ENCODE measurements at places on chromosomes 1 and 21. TPM values are rescaled to one million over a fixed set of nuclear protein-coding genes. Genes with fewer than 3 reads are reported as not detected.

The SPOCD1 gene
- total RNA-seq = 0.28 TPM

The SASS6 gene
- total RNA-seq = 3.7 TPM

DNA sequence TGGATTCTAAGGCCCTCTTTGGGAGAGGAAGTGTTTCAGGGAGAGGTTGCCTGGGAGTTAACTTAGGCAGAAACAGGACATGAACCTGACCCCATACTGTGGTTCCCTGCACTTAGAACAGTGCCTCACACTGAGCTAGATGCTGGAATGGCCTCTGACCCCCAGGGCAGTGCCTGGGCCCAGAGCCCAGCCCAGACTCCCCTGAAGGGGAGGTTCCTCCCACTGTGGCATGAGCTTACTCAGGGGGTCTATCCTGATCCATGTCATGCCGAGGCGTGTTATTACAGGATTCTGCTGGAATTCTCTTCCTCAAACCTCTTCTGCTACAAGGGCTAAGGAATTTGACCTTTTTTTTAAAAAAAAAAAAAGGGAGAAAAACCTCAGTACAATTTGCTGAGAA is 72.2 kb downstream of the MRPL37 start:
- H3K36me3 ChIP-seq = no peaks in the 10 kb centered on the region
- no peak overlapping the region for H3K4me3 ChIP-seq
- peak overlapping the region; percentile 99 for H3K27ac ChIP-seq
- no peak for DNase-seq

DNA sequence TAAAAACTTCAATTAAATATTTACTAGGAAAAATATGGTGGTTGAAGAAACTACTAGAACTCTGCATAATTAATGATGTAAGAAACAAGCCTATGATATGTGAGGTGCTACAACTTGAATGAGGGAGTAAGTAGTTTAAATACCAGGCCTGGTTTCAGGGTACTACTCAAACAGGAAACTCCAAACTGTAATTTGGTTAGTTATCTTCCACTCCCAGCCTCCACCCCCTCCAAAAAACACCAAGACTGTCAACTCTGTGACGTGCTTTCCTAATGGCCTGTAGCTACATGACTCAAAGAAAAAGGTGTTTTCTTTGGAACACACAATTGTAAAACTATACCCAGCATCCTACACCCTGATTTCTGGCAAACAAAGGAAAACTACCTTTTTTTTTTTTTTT is 55.9 kb upstream of the RCC1 start:
- H3K36me3 ChIP-seq = no peaks in the 10 kb centered on the region
- H3K27ac ChIP-seq = no peak overlapping the region

- H3K27me3 ChIP-seq = no peaks in the 10 kb centered on the region
- no peak overlapping the region for H3K27ac ChIP-seq
- no peak for DNase-seq
- no peaks in the 10 kb centered on the region for H3K4me1 ChIP-seq
- no peaks in the 10 kb centered on the region for H3K36me3 ChIP-seq
Measured at GRCh38 chr1:185819798-185820197, 85.6 kb downstream of the HMCN1 start.
